ENCODE measurements at places on chromosomes 1 and 21.

DNA sequence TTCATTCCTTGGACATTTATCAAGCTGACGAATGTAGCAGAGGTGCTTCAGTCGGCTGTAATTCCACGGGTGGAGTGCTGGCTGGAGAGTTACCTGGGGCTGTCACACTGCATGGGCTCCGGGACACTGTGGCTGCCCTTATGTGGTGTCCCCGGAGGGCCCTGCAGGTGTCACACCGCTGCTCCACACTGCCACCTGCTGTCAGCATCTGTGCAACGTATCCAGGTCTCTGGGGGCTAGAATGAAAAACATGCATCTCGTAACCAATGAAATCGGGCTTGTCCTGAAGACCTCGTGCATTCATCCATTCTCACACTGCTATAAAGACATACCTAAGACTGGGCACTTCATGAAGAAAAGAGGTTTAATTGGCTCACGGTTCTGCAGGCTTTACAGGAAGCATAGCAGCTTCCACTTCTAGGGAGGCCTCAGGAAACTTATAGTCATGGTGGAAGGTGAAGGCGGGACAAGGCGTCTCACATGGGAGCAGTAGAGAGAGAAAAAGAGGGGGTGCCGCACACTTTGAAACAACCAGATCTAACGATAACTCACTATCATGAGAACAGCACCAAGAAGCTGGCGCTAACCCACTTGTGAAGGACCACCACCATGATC lies 46.7 kb upstream of the PCBP3 start:
- peak; percentile 43 for DNase-seq

DNA sequence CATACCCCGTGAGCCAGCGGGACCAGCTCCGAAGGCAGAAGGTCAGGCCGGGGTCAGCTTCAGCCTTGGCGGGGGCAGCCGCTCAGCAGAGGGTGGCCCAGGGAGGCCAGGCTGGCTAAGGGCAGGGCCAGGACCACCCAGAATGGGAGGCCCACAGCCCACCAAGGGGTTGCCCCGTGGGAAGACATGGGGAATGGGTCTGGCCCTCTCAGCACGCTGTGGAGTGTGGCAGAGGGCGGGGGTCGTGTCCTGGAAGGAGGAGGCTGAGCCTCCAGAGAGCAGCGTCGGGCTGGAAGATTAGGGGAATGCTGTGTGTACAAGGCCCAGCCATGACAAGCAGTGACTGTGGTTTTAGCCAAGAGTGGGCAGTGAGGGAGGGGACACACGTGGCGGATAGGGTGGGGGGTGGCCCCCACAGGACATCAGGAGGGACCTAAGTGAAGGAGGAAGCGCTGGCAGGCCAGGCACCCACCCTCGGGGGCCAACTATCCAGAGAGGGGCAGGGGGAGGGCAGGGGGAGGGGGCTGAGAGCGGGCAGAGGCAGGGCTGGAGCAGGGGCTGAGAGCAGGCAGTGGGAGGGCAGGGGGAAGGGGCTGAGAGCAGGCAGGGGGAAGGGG lies 43.9 kb upstream of the POFUT2 start:
- no peak for DNase-seq

DNA sequence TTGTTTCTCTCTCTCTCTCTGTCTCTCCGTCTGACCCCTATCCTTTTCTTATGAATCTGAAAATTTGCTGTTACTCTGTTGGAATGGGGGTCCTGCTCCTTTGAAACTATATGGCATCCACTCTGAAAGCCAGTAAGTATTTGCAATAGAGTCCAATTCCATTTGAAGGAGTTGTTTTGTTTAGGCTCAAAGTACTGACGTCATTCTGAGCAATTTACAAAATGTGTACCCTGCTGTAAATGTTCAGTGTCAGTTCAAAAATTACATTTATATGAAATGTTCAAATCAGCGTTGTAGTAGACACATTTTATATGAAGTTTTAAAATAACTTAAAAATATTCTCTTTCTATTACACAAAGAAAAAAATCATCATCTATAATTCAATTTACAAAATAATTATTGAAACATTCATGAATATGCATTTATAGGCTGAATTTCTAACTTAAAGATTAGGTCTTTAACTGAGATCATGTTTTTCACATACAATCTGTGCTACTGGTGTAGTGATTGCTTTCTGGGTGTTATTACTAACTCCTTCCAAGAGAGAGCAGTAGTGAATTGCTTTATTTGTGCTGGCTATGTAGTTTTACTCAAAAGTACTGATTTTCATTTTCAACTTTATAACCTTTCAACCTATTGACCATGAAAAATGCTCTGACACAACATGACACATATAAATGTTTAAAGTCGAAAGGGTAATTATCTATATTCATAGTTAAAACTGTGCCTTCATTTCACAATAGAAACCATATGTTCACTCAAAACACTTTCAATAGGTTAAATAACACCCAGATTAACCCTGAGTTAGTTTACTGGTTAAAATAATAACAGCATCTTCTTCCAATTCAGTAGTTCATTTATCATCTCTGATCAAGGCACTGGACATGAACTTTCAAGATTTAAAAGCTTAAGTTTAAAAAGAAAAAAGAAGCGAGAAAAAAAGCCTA lies 253.1 kb upstream of the ADGRL4 start:
- peak; percentile 44 for DNase-seq

DNA sequence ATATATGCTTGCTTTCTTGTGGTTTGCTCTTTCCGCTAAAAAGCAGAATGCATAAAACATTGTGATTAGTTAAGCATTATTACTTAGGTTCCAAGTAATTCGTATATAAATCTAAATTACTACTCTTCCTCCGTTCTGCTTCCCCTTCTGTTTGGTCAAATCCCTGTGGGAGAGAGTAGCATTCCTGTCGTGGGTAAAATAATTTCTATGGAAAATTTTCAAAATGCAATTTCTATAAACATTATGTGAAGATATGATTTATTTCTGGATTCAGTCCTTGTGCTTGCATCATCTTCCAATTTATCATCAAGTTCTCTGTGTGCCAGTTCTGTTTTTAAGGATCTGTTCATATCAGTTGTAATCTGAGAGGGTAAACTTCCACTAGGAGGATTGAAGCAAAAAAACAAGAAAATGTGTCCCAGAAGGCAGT lies 7.2 kb upstream of the WARS2 start:
- peak; percentile 49 for DNase-seq

DNA sequence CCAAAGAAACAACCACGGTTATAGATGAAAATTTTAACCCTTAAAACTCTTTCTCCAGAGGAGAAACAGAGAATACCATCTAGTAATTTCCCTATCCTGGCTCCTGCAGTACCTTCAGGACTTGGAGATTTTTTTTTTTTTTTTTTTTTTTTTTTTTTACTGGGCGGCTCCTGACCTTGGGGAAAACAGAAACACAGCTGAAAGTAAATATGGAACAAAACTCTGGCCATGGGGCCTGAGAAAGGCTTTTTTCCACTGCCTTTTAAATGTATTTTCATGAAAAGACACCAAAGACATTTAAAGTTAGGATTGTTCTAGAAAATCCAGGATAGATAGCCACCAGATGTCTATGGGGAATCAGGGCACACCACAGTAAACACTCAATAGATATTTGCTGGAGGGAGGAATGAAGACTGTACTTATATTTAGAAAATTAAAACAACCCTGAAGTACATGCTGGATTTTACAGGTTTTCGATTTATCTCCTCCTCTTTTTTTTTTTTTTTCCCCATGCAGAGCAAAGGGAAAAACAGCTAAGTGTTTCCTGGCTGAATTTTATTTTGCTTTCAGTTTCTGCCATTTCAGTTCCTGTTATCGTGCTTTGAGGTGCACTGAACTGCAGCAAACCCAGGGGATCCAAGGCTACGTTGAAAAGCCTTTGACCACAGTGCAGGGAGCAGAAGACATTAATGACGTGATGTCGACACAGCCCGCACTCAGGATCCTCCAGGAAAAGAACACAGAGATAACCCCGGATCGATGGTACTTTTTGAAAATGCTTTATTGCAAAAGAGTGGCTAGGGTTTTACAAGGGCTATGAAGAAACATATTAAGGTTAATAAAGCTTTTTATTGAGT lies 35.7 kb upstream of the CNN3 start:
- peak; percentile 90 for DNase-seq

GRCh38 chr1:184222652-184223052 lies 164.2 kb upstream of the C1orf21 start:
- DNase-seq = peak; percentile 38

DNA sequence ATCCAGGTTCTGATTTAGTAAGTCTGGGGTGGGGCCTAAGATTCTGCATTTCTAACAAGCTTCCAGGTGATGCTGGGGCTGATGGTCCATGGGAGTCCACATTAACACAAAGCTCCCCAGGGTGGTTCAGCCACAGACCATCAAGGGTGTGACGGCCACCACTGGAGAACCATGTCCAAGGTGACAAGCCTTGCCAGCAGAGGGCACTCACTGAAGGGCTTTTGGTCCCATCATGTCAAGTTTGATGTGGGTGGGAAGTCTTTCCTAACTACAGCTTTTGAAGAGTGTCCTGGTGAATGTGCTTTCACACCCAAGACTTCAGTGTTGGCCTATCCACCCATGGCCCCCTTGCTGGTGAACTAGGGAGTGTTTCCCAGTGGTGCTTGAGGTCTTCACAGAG lies 67.1 kb downstream of the UBE2T start:
- no peak for DNase-seq

GRCh38 chr1:204837440-204838084 lies 33.1 kb upstream of the NFASC start:
- peak; percentile 76 for DNase-seq

GRCh38 chr1:63804829-63805484 lies 31.1 kb downstream of the ROR1 start:
- DNase-seq = no peak

DNA sequence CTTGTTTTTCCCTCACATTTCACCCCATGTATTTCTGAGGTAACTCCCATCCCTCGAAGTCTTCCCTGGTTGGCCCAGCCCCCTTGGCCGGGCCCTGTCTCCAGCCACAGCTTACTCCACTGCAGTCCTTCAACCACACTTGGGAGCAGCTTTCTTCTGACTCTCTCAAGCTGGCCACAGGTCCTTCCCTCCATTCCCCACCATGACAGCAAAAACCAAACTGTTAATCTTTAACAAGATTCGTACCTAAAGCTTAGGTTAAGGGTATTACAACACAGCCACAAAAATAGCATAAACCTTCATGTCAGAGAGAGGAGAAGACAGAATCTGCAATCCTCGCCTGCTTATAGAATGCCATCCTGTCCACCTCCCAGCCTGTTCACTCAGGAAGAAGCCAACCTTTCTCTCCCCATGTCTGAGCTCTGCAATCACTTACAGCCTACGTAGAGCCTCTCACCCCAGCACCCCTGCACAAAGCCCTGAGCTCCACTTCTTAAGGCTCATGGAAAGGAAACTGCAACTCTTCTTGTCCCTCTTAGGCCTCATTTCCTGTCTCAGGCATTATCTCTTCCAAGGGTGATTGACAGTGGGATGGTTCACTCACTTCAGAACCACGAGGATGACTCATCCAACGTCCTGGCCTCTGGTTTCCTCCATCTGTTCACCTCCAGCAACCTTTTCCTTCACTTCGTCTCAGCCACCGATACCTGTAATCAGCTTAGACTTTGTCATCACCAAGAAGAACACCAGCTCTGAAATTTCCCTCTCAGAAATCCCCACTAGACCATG lies 72.8 kb downstream of the CD2 start:
- DNase-seq = no peak

DNA sequence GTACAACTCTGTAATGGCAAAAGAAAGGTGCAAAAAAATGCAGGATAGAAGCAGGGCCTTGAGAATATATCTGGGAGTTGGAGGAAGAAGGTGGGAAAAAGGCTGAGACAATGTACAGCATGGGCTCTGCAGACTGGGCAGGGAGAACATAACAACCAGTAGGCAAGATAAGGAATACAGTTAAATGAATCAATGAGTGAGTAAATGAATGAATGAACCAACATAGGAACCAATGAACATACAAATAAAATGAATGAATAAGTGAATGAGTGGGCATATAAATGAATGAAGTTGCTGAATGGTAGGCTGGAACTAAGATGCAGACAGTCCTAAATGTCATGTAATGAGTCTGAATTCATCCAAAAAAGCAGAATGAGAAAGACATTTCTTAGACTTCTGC lies 370.6 kb downstream of the SMYD3 start:
- no peak for DNase-seq

- DNase-seq = no peak
Measured at GRCh38 chr1:7450838-7451237, 320.3 kb upstream of the VAMP3 start.

- no peak for DNase-seq
Measured at GRCh38 chr1:77349275-77349674, 67.5 kb downstream of the AK5 start.

DNA sequence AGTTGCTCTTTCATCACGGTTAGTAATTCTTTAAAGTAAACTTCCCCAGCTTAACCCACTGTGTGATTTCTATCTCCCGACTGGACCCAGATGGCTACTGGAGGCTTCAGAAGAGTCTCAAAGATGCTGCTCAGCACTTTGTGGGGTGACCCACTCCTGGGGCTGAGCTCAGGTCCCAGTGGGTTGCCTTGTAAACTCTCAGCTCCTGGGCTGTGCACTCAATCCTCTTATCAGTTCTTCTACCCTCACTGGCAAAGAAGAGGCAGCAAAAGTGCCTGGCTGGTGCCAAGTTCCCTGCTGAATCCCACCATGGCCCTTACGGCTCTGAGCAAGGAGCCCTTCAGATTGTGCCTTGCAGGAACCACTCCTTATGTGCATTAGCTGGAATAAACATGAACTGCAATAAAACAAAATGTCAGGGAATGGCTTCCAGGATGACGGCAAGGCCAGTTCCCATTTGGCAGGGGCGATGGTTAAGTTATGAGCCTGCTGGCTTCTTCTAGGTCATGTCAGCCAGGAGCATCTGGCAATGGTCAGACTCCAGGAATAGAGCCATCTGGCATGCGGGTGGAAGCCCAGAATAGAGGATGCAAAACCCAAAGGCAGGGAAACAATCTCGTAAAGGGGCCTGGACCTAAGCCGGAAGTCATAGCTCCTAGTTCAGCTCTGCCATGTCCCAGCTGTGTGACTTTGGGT lies 6.8 kb downstream of the MYOC start:
- DNase-seq = peak; percentile 98

DNA sequence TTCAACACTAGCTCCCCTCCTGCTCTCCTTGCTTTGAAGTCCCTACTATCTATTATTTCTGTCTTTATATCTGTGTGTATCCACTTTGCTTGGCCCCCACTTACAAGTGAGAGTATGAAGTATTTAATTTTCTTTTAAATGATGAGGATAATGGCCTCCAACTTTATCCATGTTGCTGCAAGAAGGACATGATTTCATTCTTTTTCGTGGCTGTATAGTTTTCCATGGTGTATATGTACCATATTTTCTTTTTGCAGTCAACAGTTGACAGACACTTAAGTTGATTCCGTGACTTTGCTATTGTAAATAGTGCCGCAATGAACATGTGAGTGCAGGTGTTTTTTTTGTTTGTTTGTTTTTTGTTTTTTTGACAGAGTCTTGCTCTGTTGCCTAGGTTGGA lies 365.6 kb downstream of the ZP4 start:
- no peak for DNase-seq

GRCh38 chr1:75170011-75170410 lies 35.8 kb downstream of the LHX8 start:
- DNase-seq = no peak

GRCh38 chr1:156376146-156376545 lies 7.1 kb downstream of the RHBG start:
- DNase-seq = no peak

GRCh38 chr1:82371844-82372498 lies 571.2 kb downstream of the ADGRL2 start:
- DNase-seq = no peak
